ENCODE measurements at places on chromosomes 2 and 18. TPM values are rescaled to one million over a fixed set of nuclear protein-coding genes. Genes with fewer than 3 reads are reported as not detected.

- no peaks in the 10 kb centered on the region for H3K4me1 ChIP-seq
- no peak overlapping the region for H3K27ac ChIP-seq
- H3K36me3 ChIP-seq, result no peaks in the 10 kb centered on the region
- DNase-seq, result no peak
Observed at GRCh38 chr2:29900971-29901633, 20.3 kb downstream of the ALK start.

GRCh38 chr2:158357699-158358098 is 98.9 kb downstream of the CCDC148 start:
- H3K27ac ChIP-seq, result no peak overlapping the region
- peaks cover 3% of the 10 kb centered on the region for H3K4me1 ChIP-seq
- H3K36me3 ChIP-seq, result peaks cover 1% of the 10 kb centered on the region
- peaks cover 1% of the 10 kb centered on the region for H3K27me3 ChIP-seq
- no peak for DNase-seq
- no peak overlapping the region for H3K4me3 ChIP-seq

DNA sequence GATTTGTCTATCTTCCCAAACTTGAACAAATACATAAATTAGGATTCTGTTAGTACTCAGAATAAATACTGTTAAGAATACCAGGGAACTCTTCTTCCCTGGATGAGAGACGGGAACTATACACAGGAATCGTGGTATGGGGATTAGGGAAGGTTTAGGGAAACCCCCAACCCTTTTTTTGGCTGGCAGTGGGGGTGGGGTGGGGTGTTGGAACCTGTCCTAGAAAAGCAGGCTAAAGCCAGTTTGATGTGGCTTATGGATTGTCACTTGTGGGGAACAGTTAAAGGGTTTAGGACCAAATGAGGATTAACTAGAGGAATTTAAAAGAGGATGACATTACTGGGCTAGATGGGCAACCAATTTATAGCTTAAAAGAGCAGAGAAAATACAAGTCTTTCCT is 1.8 kb downstream of the SLC4A10 start:
- peaks cover 35% of the 10 kb centered on the region for H3K27me3 ChIP-seq
- no peak overlapping the region for H3K27ac ChIP-seq
- no peaks in the 10 kb centered on the region for H3K36me3 ChIP-seq
- peaks cover 5% of the 10 kb centered on the region for H3K4me1 ChIP-seq

- peaks cover 6% of the 10 kb centered on the region for H3K4me1 ChIP-seq
- H3K36me3 ChIP-seq, result no peaks in the 10 kb centered on the region
- DNase-seq, result no peak
- H3K4me3 ChIP-seq, result no peak overlapping the region
Observed at GRCh38 chr2:135009339-135009738, 37.9 kb downstream of the MAP3K19 start.

DNA sequence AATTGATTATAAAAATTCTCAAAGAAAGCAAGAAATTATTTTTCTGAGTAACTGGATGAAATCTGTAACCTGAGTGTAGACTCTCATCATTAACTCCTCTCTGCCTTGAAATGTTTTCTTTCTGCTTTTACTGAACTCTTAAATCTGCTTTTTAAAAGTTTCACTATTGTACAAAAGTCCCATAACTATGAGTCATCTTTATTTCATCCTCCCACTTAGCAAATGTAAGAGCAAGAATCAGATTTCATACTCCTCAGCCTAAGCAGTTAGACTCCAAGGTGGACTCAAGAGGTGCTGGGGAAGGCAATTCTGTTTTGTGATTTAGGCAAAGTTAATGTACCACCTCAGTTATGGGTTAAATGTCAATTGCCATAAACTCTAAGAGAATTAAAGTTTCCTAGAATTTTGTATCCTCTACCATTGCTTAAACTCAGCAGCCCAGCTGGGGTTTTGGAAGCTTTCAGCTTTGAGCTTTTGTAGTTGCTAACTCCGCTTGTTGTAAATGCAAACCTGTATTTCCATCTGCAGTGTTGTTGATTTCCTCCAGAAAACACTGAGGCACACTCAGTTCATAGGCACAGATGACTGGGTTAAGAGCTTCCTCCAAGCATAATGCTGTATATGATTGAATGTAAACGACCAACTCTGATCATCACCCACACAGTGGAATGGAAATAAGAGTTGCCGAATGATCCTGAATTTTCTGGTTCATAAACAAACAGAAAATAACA is 268.8 kb downstream of the ARHGAP15 start:
- DNase-seq, result no peak
- no peaks in the 10 kb centered on the region for H3K27me3 ChIP-seq
- H3K36me3 ChIP-seq, result peaks cover 4% of the 10 kb centered on the region
- H3K4me3 ChIP-seq, result no peak overlapping the region
- peak overlapping the region; percentile 43 for H3K27ac ChIP-seq
- peaks cover 54% of the 10 kb centered on the region for H3K4me1 ChIP-seq

- peaks cover 5% of the 10 kb centered on the region for H3K27me3 ChIP-seq
- no peaks in the 10 kb centered on the region for H3K4me1 ChIP-seq
- H3K4me3 ChIP-seq, result no peak overlapping the region
- no peak overlapping the region for H3K27ac ChIP-seq
Observed at GRCh38 chr2:71734620-71735019, 281.3 kb downstream of the DYSF start.

DNA sequence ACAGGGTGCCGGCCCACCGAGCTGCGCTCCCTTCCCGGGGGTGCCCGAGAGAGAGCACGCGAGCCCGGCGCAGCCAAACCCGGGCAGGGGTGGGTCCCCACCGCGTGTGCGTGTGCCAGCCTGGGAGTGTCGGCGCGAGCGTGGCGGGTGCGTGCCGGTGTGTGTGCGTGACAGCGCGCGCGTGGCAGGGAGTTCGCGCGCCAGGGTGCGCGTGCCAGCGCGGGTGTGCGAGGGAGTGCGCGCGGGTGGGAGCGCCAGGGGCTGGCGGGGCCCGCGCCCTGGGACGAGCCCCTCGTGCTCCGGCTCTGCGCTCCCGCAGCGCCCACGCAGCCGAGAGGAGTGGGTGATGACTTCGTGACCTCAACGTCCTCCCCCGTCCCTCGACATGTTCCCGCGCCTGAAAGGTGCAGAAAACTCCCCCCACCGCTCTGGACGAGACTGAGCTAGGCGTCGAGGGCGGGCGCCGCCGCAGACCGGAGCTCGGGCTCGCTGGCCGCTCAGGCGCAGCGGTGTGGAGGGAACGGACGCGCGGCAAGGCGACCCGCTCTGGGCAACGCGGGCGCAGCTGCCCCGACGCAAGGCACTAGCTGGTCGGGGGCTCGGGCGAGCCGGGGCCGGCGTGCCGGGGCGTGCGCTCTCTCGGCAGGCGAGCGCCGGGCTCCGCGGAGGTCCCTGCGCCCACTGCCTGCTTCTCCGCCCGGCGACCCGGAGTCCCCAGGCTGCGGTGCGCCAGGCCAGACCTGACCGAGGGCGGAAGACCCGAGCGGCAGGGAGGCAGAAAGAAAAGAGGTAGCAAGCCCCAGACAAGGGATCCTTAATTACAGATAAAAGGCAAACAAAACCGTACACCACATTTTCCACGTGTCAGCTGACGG is 582.8 kb downstream of the ZEB2 start:
- no peak overlapping the region for H3K27ac ChIP-seq
- peak overlapping the region; percentile 63 for H3K4me3 ChIP-seq
- H3K36me3 ChIP-seq, result no peaks in the 10 kb centered on the region
- peak; percentile 57 for DNase-seq
- peaks cover 35% of the 10 kb centered on the region for H3K27me3 ChIP-seq
- peaks cover 16% of the 10 kb centered on the region for H3K4me1 ChIP-seq

GRCh38 chr2:146123714-146124113 is 1603.8 kb upstream of the ZEB2 start:
- H3K27me3 ChIP-seq, result no peaks in the 10 kb centered on the region
- no peaks in the 10 kb centered on the region for H3K36me3 ChIP-seq
- H3K4me1 ChIP-seq, result no peaks in the 10 kb centered on the region
- no peak for DNase-seq
- H3K27ac ChIP-seq, result no peak overlapping the region

DNA sequence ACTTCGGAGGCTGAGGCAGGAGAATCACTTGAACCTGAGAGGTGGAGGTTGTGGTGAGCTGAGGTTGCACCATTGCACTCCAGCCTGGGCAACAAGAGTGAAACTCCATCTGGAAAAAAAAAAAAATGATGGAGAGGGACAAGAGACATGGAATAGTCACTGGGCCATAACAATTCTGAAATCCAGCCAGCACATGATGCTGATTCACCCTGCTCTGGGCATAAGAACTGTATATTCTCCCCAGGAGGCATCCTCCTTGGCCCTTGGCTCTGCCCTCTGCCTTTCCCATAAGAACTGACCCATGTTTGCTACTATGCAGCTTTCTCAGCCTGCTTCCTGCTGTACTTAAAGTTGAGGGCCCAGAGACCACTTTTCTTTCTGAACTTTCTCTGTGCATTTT is 297.7 kb downstream of the GBX2 start:
- no peak for DNase-seq
- H3K4me3 ChIP-seq, result no peak overlapping the region
- no peaks in the 10 kb centered on the region for H3K4me1 ChIP-seq

DNA sequence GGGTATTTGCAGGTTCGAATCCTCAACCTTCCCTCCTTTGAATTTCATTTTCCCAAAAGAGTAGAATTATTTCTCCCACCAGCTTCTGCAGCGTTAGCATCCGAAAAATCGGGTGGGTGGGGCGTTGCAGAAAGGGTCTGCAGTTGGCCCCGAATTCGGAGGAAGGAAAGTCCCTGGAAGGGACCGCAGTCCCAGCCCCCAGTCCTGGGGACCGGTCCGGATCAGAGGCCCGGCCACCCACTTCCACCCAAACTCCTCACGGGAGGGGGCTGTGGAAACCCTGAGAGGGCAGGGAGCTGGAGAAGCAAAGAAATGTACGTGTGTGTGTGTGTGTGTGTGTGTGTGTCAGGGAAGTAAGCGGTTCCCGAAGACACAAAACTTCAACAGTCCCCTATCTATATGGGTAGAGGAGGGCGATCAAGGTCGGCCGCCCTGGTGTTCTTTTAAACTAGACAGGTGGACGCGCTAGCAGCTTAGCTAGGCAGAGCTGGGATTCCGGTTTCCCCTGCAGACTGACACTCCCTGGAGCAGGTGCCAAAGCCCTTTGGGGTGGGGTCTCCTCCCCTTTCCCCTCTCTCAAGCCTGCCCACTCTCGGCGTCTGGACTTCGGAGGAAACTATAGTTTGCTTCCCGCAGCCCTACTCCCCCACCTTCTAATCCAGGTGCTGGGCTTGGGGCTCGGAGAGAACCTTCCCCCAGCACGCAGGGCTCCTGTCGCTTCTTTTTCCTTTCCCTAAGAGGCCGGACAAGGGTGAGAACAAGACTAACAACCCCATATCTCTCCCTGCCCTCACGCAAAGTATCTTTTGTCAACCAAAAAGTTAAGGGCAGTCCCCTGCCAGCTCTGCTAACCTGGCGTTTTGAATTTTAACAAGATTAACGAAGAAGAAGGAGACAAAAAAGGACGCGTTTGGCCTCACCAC is 4.8 kb upstream of the ONECUT2 start:
- H3K36me3 ChIP-seq, result peaks cover 10% of the 10 kb centered on the region
- peak overlapping the region; percentile 39 for H3K4me3 ChIP-seq
- DNase-seq, result no peak
- H3K27me3 ChIP-seq, result peaks cover 64% of the 10 kb centered on the region
- H3K4me1 ChIP-seq, result peaks cover 24% of the 10 kb centered on the region

DNA sequence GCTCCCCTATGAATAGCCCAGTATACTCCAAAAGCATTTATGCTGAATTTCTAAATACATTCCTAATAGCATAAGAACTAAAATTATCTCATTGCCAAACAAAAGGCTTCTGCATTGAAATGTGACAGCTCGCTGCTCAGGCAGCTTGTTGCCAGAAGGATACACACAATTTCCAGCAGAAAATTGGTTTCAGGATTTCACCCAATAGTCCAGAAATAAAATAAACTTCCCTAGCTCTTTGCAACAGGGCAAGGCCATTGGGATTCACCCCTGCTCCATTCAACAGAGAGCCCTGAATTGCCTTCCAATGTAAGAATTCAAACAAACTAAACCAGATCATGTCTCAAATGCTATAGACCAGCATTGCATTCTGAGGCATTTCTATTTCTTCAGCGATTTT is 70.7 kb downstream of the RBM43 start:
- H3K27ac ChIP-seq, result no peak overlapping the region
- H3K36me3 ChIP-seq, result no peaks in the 10 kb centered on the region
- H3K4me1 ChIP-seq, result peaks cover 7% of the 10 kb centered on the region

- no peak overlapping the region for H3K27ac ChIP-seq
- H3K36me3 ChIP-seq, result no peaks in the 10 kb centered on the region
- peaks cover 5% of the 10 kb centered on the region for H3K27me3 ChIP-seq
- H3K4me1 ChIP-seq, result peaks cover 4% of the 10 kb centered on the region
Observed at GRCh38 chr2:1249897-1250687, 163.2 kb upstream of the TPO start.

DNA sequence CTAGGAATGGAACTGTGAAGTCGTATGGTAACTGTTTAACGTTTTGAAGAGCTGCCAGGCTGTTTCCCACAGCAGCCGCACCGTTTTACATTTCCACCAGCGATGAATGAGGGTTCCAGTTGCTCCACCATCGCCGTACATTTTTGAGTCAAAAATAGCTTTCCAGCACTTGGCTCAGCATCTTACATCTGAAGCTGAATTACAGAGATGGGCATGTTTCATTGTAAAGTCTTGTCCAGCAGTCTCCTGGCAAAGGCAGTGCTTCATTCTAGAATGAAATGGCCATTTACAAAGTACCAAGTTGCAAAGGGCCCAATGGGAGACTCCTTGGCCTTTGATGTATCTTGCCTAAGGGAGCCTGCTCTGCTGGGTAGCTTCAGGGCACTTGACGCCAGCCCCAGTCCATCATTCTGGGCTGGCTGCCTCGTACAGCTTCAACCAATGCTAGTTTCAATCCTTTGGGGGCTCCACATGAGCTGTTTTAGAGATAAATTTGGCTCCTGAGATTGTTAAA is 45.1 kb downstream of the ATIC start:
- H3K27ac ChIP-seq, result no peak overlapping the region
- H3K27me3 ChIP-seq, result no peaks in the 10 kb centered on the region
- peaks cover 28% of the 10 kb centered on the region for H3K36me3 ChIP-seq

DNA sequence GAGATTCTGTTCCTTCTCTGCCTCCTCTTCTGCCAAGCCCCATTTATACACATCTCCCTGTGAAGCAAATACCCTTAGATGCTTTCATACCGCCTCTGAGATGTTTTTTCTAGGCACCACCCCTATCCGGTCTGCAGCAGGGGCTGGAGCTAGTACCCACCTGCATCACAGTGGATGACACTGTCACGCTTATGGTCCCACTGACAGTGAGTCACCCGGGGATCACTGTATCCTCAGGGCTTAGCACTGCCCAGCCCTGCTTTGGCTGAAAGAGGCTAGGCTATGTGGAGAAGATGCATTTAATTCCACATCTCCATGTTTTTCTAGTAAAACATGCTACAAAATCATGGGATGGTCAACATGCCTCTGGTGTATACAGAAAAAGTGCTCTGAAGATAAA is 9.9 kb downstream of the FABP1 start:
- H3K27me3 ChIP-seq, result no peaks in the 10 kb centered on the region
- H3K36me3 ChIP-seq, result no peaks in the 10 kb centered on the region
- H3K4me1 ChIP-seq, result no peaks in the 10 kb centered on the region
- DNase-seq, result no peak
- H3K27ac ChIP-seq, result no peak overlapping the region
- no peak overlapping the region for H3K4me3 ChIP-seq

Gene SERPINB4
- total RNA-seq, result not detected

Gene FOXD4L1
- not detected for total RNA-seq

Gene BOLL
- total RNA-seq, result not detected

Gene AGXT
- total RNA-seq, result not detected

Gene TMEM169
- total RNA-seq, result 0.83 TPM

Gene TRAF3IP1
- 7.1 TPM for total RNA-seq

Gene CCDC74B
- 3.0 TPM for total RNA-seq

Gene EMILIN1
- 0.63 TPM for total RNA-seq
